ENCODE measurements at places on chromosomes 1 and 21.

GRCh38 chr1:89602871-89603404 lies 30.0 kb upstream of the LRRC8C start:
- no peak for DNase-seq

- DNase-seq = peak; percentile 50
Observed at GRCh38 chr1:155085504-155086127, 7.0 kb downstream of the EFNA3 start.

- DNase-seq = no peak
Observed at GRCh38 chr1:9728451-9729295, 77.1 kb downstream of the PIK3CD start.

DNA sequence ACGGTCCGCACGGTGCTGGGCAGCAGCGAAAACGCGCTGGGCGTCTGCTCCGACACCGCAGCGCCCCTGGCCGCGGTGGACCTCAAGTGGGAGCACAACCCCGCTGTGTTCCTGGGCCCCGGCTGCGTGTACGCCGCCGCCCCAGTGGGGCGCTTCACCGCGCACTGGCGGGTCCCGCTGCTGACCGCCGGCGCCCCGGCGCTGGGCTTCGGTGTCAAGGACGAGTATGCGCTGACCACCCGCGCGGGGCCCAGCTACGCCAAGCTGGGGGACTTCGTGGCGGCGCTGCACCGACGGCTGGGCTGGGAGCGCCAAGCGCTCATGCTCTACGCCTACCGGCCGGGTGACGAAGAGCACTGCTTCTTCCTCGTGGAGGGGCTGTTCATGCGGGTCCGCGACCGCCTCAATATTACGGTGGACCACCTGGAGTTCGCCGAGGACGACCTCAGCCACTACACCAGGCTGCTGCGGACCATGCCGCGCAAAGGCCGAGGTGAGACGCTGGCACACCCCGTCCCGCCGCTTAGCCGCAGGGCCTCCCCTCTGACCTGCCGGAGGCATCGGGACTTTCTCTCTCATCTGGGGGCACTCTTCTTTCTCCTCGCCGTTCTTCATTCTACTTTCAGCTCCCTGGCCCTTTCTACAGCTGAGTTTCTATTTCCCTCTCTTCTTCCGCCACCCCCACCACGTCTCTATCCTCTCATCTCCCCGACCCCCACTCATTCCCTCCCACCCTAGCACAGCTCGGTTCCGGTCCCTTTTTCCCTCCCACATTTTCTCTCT lies 1.0 kb downstream of the NPR1 start:
- DNase-seq = no peak

GRCh38 chr1:61741711-61742619 lies at the start of gene PATJ:
TSS of gene PATJ (plus strand) at chr1:61742480. CDS start at chr1:61762893, 20,413 bp downstream.
- peak; percentile 63 for DNase-seq

- peak; percentile 52 for DNase-seq
Observed at GRCh38 chr1:56831871-56832693, 12.9 kb upstream of the FYB2 start.

- peak; percentile 20 for DNase-seq
Observed at GRCh38 chr1:198253668-198254067, 96.9 kb downstream of the NEK7 start.

DNA sequence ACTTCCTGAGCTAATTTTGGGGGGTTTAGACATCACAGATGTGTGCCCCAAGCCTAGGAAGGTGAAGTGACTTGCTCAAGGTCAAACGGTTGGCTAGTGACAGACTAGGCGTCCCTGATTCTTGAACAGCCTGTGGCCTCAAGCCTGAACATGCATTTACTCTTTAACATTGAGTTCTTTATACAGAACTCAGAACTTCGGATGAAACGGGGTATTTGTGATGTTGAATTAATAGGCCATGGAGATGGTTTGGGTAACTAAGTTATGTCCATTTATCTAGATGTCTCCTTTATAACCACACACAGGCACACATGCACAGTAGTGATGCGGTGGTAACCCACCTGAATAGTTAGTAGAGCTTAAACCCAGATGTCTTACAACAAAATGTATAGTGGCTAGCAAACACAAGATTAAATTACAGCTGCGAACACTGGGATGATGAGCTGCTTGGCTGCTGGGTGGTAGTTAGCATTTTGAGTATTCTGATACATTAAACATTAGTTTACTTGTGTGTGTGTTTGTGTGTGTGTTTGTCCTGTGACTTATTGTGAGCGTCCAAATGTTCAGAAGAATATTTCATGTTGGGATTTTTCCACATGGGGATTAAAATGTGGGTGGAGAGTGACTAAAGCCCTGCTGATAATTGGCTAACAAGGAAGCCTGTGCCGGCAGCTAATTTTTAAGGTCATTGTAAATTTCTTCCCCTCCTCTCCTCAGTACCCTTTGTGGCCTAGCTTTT lies 2.3 kb downstream of the ATP1A1 start:
- no peak for DNase-seq

GRCh38 chr1:152411134-152411533 lies 2.9 kb downstream of the CRNN start:
- no peak for DNase-seq

- DNase-seq = no peak
Observed at GRCh38 chr21:42151148-42151947, 67.6 kb upstream of the ABCG1 start.

GRCh38 chr21:25911730-25912401 lies 177.1 kb downstream of the GABPA start:
- DNase-seq = no peak

DNA sequence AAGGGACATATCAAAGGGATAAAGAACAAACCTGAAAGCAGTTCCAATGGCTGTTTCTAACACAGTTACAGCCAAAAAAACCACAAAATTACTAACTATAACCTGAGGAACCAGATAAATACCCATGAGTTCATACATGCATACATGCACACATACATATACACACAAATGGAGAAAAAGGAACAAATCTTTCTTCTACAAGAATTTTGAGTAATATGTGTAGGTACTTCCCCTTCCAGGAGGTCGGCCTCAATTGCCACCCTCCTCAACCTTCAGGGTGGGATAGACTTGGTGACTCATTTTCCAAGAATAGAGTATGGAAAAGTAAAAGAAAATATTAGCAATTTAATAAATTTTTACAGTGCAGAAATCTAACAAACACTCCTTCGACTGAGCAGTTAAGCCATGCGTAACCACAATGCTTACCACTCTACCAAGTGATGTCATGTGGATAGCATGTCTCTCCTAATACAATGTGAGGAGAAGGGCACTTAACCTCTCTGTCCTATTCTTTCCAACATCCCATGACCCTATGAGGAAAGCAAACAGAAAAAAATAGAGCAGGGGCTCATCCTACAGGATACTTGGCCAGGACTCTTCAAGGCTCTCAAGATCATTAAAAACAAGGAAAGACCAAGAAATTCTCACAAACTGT lies 243.0 kb upstream of the RUNX1 start:
- peak; percentile 1 for DNase-seq

DNA sequence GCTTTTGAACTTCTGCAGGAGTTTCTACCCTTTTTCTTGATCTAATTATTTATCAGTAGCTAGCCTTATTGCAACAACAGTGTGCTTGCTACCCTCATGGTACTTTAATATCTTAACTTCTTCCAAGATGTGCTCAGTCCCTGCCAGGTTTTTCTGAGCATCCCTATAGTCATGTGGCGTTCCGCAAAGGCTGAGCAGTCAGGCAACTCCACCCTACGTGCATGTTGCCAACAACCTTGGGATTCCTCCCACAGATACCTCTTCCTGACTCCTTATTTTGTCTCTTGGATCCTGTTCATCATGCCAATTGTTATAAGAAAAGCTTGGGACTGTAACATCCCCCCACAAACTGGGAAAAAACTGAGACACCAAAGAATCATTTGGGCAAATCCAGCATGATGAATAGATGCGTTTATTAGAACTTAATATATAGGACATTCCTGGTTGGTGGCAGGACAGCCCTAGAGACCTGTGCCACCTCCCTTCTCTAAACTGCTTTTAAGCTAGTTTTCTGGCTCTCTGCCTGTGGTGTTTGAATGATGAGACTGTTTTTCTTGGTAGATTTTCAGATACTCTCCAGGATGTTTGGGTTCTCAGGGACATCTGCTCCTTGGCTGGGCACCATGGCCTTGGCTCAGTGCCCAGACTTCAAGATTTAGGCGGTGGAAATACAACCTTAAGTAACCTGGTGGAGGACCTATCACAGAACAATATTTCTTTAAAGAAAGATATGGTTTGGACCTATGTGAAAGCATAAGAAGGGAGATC lies 27.1 kb upstream of the KCTD3 start:
- no peak for DNase-seq

GRCh38 chr1:152969036-152969435 lies 1.4 kb upstream of the SPRR4 start:
- DNase-seq = no peak

DNA sequence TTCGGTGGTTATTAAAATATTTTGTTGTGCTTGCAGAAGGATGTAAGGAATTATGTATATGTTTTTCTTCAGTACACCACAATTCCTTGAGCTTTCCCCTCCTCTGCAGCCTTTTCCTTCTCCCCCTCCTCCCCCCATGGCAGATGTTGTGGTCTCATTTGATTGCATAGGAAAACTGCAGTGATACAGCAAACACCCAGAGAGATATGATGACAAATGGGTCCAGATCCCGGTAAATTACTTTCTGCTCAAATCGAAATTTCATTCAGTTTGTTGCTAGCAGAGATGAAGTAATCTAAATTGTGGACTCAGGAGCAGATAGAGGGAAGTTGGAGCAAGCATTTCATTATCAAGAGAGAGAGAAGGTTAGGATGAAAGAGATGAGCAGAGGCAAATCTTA lies 9.9 kb downstream of the LMO4 start:
- DNase-seq = no peak

DNA sequence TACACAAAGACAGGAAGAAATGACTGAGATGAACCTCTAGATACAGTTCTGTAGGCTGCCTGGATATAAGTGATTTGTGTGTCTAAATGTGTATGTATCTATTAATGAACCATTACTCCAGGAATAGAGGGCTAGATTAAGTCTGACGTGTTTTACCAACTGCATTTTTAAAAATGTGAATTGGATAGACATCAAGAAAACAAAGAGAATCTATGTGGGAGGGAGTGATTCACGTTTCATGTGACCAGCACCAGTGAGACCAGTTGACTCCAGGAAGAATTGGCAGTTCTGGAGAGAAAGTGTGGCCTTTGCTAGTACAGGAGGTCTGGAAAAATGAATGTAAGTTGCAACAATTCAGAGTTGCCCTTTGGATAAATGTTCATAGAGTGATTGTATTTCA lies 53.4 kb upstream of the RGS21 start:
- no peak for DNase-seq

- no peak for DNase-seq
Observed at GRCh38 chr1:60866226-60866900, 216.0 kb upstream of the NFIA start.

GRCh38 chr1:35657851-35658250 lies 16.5 kb upstream of the PSMB2 start:
- no peak for DNase-seq

DNA sequence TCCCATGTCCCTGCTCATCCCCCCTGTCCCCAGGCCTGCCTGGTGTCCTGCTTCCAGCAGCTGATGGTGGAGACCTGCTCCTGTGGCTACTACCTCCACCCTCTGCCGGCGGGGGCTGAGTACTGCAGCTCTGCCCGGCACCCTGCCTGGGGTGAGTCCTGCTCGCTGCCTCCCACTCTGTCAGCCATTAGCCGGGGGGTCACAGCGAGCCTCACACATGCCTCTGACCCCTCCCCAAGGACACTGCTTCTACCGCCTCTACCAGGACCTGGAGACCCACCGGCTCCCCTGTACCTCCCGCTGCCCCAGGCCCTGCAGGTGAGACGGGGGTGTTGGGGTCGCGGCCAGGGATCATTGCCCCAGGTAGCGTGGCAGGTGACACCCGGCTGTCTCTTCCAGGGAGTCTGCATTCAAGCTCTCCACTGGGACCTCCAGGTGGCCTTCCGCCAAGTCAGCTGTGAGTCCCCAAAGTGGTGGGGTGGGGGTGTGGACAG lies 10.0 kb downstream of the SCNN1D start:
- peak; percentile 63 for DNase-seq

- no peak for DNase-seq
Observed at GRCh38 chr1:81679942-81680341, 120.8 kb upstream of the ADGRL2 start.

DNA sequence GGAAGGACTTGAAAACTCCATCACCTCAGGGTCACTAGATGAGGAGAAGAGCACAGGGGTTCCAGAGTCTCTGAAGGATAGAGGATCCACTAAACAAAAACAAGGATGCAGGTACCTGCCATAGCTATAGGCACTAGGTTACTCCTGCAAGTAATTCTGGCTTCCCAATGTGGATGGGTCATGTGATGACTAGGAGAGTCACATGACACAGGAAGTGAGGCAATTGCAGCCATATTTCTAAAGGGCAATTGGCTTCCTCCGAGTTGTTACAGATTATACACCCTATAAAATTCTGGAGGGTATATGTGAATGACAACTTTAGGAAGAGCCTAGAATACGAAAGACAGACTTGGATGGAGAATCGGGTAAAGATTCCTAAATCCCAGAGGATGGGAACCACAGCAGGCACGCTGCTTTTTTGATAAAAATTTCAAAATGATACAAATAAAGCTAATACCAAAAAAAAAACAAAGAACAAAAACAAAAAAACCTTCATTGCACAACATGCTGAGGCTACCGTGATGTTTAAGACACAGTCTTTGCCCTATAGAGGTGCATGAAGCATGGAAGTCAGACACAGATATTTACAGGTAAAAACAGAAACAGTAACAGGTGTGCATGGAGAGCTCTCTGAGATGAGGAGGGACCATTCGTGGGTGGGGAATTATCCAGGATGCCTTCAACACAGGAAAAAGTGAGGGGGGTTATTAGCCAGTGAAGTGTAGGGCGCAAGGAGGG lies 10.5 kb downstream of the MTX1 start:
- no peak for DNase-seq

- DNase-seq = no peak
Observed at GRCh38 chr1:193310564-193310963, 124.2 kb upstream of the B3GALT2 start.

DNA sequence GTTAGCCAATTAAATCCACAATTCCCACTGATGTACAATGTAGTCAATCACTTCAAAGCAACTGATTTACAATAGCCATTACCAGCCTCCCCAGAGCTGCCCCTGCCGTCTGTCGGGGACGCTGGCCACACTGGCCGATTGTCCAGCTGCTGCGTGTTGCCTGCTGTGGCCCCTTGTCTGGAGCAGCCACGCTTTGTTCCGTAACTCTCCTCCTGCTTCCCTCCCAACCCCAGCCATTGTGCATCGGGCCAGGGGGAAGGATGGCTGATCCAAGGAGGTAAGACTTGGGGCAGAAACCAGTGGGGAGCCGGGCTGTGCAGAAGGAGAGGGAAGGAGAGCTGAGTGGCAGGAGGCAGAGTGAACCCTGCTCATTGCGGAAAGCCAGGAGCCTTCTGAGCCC lies 83.6 kb upstream of the LYST start:
- no peak for DNase-seq

GRCh38 chr1:192974701-192975100 lies 84.5 kb downstream of the UCHL5 start:
- no peak for DNase-seq

- no peak for DNase-seq
Observed at GRCh38 chr1:110526201-110526780, 7.3 kb upstream of the KCNA10 start.

- DNase-seq = no peak
Observed at GRCh38 chr1:148379697-148380096, 103.4 kb downstream of the PPIAL4G start.

GRCh38 chr1:189567890-189568289 lies 909.8 kb downstream of the BRINP3 start:
- DNase-seq = no peak

GRCh38 chr1:84366786-84367185 lies 31.5 kb upstream of the DNASE2B start:
- no peak for DNase-seq

- no peak for DNase-seq
Observed at GRCh38 chr1:201240171-201240570, 43.1 kb upstream of the PKP1 start.

- DNase-seq = no peak
Observed at GRCh38 chr1:24015221-24016210, 35.4 kb upstream of the SRSF10 start.
